Right forelimb (tissue), 1 donor: ENCODE measurements at places on chromosomes 3 and 15.

GRCh38 chr15:51558876-51559275 is 63.7 kb downstream of the DMXL2 start:
- DNase-seq = no peak

DNA sequence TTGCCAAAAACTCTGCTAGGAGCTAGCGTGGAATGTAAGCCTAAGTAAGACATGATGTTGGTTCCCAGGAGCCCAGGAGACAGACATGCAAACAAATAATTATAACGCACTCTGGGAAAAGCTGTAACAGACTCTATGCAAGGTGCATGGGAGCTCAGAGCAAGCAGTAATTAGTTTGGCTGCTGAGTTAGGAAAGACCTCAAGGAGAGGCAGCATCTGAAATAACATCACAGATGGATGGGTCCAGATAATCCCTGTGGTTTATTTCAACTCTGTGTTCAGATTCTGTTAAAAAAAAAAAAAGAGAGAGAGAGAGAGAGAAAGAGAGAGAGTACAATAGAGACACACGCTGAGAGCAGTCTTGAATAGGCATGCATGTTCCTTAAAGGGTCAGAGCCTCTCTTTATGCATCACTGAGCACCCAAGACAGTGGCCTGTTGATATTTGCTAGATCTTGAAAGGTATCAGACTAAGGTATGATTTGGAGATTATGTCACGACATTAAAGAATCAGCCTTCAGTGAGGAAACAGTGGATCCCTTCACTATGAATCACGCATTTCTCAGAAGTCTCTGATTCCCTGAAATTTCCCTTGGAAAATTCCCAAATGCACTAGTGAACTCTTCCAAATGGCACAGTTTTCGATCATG is 124.4 kb upstream of the LIPC start:
- DNase-seq = no peak

DNA sequence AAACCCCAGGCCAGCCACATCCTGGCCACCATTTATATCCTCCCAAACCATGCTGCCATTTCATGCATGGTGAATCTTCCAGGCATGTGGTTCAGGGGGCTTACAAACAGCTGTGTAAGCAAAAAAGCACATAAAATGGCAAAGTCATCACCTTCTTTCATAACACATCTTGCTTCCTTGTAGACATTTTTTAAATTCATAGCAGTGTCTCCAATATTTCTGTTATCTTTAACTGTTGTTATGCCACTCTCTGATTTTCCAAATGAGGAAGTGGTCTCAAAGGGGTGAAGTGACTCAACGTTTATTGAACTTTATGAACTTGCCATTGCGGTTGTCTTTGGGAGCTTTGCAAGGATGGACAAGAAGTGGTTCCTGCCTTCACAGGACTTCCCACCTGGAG is 264.4 kb downstream of the MEX3B start:
- no peak for DNase-seq

- DNase-seq = peak; percentile 73
These were observed 1.3 kb downstream of the TCF12 start for GRCh38 chr15:56919609-56920366.

- DNase-seq = peak; percentile 21
These were observed 151.6 kb upstream of the CTDSPL start for GRCh38 chr3:37709946-37710640.

DNA sequence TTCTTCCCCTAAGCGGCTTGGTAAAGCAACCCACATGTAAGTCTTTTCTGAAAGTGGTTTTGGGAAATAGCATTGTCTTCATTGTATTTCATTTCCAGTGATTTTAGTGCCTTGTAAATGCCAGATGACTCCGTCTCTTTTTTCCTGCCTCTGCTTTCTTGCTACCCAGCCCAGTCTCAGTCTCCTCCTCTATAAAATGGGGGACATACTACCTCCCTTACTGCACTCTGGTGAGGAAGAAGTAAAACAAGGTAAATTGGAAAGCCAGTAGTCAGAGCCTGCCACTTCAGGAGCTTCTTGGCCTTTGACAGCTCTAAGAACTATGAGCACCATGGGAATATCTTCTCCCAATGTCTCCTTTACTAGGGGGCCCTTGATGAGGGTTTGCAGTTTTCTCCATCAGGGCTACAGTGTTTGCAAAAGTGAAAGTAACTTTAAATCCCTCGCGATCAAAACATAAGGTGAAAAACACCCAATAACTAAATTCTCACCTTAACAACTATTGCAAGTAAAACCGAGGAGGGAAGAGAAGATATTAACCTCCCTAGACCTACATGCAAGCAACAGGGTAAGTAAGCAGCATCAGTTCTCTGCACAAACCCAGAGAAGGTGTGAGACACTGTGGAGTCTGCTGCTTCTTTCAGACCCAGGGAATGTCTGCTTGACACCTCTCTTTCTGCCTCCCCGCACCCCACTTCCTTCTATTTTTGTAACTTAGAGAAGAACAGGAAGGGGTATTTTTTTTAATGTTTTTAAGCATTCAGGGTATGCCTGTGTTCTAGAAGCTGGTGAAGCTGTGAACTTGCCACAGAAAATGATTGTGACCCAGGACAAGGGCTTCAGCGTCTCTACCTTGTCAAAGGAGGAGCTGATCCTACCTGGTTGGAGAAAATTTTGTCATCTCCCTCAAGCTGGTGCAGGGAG is 159.1 kb upstream of the EOMES start:
- no peak for DNase-seq

DNA sequence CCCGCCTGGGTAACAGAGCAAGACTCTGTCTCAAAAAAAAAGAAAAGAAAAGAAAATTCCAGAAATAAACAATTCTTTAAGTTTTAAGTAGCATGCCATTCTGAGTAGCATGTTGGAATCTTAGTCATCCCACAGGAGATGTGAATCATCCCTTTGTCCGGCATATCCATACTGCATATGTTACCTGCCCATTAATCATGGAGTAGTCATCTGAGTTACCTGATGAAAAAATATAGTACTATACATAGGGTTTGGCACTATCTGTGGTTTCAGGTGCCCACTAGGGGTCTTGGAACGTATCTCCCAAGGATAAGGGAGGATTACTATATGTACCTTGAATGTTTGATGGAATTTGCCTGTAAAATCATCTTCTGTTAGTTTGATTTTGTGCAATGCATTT is 6.3 kb upstream of the CCR4 start:
- no peak for DNase-seq

DNA sequence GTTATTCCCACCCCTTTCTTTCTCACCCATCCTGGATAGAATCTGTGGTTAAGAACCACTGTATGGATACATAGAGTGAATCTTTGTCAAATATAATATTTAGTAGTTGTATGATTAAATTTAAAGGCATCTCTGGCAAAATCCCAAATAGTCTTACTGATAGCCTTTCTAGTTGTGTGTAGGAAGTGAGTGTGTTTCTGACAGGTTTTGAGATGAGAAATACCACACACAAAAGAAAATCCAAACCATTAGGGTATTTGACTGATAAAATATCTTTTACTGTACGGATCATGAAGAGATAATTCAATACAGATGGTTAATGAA is 44.7 kb upstream of the PLCL2 start:
- no peak for DNase-seq

GRCh38 chr3:51243924-51244323 is 141.2 kb upstream of the MANF start:
- no peak for DNase-seq

- no peak for DNase-seq
These were observed 37.0 kb downstream of the MINDY4B start for GRCh38 chr3:150868282-150868681.

GRCh38 chr15:93985925-93986324 is 245.4 kb upstream of the MCTP2 start:
- no peak for DNase-seq

DNA sequence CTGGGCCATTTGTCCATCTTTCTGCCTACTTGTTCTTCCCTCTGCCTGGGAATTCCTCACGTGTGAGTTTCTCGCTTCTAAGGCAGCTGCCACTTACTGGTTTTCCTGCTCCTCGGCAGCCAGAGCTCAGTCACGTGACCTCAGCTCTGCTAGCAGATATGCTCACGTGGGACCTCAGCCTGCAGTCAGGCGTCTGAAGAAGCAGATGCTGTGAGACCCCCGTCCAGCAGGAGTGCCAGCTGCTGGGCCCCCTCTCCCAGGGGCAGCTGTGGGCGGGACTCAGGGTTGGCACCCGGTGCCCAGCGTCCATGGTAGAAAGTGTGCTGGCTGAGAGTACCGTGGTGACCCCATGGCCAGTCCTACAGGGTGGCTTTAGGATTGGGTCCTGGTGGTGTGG is 161.3 kb upstream of the TLE3 start:
- DNase-seq = peak; percentile 73

DNA sequence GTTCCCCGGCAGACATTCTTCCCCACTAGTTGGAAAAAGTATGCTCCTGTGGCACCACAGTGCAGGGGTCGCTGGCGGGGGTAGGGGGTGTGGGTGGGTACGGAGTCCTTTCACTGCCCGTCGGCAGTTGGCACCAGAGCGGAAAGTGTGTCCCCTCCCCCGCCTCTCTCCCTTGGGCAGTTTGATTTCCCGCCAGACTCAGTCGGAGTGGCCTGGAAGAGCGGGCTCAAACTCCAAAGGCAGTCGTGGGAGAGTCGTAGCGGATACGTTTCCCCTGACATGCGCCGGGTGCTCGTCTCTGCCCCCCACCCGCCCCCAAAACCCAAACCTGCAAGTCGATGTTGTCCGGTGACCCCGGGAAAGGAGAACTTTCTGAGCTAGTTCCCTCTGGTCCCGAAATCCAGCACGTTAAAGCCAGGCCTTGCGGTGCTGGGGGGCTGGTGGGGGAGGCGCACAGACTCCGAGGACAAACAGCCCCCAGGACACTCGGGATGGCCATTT is 4.4 kb upstream of the FOXB1 start:
- DNase-seq = no peak

DNA sequence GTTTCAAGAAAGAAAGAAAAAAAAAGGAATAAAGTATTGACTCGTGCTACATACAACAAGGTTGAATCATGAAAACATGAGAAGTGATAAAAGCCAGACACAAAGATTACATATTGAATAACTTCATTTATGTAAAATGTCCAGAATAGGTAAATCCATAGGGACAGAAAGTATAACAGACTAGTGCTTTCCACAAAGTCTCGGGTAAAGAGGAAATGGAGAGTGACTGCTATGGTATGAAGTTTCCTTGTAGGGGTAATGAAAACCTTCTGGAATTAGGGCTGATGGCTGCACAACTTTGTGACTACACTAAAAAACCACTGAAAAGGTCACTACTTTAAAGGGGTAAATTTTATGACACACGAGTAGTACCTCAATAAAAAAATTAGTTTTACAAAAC is 13.0 kb downstream of the LRRFIP2 start:
- no peak for DNase-seq

DNA sequence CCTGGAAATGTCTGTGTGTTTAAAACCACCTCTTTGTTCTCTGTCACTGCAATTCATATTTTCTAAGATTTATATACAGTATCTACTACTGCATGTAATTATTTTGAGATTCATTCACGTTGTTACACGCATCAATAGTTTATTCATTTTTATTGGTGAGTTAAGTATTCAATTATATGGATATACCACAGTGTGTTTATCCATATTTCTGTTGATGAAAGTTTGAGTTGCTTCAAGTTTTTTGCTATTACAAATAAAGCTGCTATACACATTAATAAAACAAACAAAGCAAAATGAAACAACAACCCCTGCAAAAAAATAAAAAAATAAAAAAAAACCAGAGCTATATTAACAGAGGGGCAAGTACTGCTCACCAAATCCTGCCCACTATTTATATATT is 122.3 kb downstream of the NR2E3 start:
- no peak for DNase-seq

- DNase-seq = no peak
These were observed 77.7 kb downstream of the ROBO1 start for GRCh38 chr3:79690072-79690471.

- DNase-seq = no peak
These were observed 73.0 kb downstream of the HCN4 start for GRCh38 chr15:73295630-73296286.

GRCh38 chr15:65409036-65409631 is 13.6 kb downstream of the IGDCC4 start:
- DNase-seq = no peak

DNA sequence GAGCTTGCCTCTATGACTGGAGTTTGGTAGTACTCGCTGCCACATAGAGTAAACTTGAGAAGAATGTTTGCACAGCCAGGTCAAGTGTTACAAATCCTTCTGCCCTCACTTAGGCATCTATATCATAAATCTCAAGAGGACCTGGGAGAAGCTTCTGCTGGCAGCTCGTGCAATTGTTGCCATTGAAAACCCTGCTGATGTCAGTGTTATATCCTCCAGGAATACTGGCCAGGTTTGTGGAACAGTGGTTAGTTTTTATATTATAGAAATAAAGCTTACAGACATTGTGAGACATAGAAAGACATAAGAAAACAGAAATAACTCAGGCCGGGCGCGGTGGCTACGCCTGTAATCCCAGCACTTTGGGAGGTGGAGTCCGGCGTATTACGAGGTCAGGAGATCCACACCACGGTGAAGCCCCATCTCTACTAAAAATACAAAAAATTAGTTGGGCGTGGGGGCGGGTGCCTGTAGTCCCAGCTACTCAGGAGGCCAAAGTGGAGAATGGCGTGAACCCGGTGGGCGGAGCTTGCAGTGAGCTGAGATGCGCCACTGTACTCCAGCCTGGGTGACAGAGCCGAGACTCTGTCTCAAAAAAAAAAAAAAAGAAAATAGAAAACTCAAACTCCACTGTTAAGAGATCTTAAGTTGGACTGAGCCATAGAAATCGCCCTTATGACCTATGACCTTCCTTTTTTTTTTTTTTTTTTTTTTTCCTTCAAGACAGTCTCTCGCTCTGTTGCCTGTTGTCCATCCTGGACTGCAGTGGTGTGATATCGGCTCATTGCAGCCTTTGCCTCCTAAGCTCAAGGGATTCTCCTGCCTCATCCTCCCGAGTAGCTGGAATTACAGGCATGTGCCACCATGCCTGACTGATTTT is 2.2 kb downstream of the RPSA start:
- DNase-seq = no peak

DNA sequence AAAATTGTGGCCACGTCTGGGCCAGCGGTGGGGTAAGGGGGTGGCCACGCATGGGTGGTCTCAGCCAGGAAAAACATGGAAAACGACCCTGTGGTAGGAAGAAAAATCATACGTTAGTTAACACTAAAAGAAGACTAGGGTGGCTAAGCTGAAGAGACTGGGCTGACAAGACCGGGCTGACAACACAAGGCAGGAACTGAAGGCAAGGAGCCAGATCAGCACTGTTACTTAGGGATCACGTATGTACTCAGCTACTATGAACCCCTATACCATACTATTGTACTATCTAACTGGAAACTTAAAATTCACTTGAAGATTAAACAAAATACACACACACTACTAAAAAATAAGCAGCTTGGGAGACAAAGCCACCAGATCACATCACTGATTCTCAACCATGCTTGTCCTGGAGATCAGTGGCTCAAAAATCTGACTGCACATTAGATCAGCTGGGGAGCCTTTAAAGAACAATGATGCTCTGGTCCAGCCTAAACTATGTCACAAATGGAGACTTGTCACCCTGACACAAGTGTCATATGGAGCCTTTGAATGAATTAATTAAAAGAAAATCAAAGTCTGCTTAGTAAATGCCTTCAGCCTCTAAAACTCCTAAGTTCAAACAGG is 442.2 kb downstream of the SHQ1 start:
- no peak for DNase-seq

GRCh38 chr3:11307830-11308432 is 35.7 kb downstream of the ATG7 start:
- DNase-seq = no peak

GRCh38 chr15:45048794-45049631 is 26.0 kb downstream of the SORD start:
- DNase-seq = no peak

GRCh38 chr3:161748049-161748448 is 251.4 kb downstream of the OTOL1 start:
- DNase-seq = no peak

- DNase-seq = peak; percentile 69
These were observed 25.0 kb downstream of the LSM3 start for GRCh38 chr3:14203521-14204079.
